ENCODE measurements at places on chromosomes 1 and 21.

- no peak for DNase-seq
These were observed 30.9 kb downstream of the ERG start for GRCh38 chr21:38467374-38467773.

- DNase-seq: no peak
These were observed 283.6 kb downstream of the NPHP4 start for GRCh38 chr1:5708346-5709245.

DNA sequence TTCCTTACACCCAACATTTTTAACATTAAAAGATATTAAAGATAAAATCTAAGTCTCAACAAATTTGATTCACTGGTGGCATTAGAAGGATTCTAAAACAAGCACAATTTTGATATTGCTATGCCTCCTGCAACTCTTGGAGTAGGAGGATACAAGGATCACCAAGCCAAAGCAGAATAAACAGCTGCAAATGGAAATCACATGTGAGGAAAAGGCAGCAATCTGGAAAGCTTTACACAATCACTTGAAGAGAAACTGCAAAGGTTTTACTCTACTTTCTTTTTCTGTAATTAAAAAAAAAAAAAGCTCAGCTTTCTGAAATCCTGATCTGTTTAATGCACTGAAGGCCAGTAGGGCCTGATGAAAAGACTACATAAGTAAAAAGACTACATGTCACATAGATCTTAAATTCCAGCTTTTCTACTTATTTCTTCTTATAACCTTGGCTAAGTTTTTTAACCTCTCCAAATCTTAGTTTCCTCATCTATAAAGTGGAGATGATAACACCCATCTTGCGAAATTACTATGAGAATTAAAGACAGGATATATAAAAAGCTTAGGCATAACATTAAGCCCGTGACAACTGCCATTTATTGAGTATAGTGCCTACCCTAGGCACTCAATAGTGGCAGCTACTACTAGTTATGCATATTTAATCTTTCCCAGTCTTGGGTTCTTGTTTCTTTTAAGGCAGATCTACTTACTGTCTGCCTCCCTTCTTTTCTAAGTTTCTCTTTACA lies 73.5 kb downstream of the EPS15 start:
- no peak for DNase-seq

DNA sequence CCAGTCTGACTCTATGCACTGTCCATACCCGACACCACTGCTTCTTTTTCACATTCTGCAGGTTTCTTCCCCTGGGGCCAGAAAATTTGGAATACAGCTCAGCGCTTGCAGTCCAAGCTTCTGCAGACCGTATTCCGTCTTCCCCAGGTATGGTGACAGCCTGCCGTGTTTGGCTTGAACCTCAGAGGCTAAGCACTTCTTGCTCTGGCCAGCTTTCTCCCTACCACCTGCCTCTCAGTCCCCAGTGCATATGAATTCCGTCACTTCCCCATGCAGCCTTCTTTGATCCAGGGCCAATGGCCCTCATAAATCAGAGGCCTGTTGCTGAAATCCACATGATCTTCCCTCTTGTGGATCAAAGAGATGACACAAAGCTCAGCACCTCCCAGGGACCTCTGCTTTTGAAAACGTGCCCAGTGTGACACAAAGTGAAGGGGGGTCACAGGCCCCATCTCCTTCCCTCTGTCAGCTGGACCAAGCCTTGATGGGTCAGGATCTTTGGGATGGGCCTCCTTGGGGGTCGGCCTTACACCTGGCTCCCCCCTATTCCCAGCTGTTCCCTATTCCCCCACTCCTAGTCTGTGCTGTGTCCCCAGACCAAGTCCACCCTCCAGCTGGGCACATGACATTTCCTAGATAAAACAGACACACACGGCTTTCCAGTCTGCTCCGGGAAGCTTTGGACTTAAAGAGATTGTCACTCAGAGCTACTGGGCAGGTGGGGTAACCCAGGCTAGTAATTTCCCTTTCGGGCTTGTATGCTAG lies 66.6 kb downstream of the HMGB4 start:
- DNase-seq: no peak

DNA sequence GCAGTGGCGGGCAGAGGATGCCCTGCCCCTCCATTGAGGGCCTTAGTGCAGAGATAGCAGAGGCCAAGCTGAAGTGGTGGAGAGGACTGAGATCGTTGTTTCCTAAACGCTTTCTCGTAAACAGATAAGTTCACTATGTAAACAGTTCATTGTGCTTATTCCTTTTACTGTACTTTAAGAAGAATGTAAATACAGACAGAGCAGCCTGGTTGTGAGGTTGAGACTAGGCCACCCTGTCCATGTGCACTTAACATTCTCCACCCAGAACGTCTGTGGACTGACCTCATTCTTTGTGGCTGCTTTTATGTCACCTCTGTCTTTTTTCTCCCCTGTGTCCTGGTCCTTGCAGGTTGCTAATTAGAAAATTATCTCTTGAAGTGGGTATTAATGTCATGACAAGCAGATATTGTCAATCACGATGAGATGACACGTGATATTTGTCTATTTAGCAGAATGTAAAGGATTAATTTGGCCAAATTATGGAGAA lies 8.5 kb downstream of the CENPS start:
- no peak for DNase-seq

DNA sequence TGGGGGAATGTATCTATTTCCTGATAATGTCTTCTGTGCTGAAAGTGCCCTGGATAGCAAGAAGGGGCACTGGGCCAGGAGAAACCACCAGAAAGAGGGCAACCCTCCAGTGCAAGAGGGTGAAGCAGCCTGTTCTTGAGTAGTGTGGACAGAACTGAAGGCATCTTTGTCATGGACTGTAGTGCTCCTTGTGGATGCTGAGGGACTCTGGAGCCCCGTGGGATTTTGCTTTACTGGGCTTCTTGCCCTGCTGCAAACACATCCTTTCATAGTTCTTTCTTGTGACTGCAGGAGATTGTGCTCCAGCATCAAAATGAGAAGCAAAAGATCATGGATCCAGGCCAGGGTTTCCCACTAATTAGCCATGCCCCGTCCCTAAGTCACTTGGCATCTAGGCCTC lies 300.6 kb downstream of the ZNF326 start:
- DNase-seq: no peak

GRCh38 chr1:41683681-41684500 lies 199.4 kb upstream of the EDN2 start:
- peak; percentile 36 for DNase-seq

- peak; percentile 43 for DNase-seq
These were observed 577 bp downstream of the IKBKE start for GRCh38 chr1:206470692-206471414.

- no peak for DNase-seq
These were observed 59.1 kb downstream of the PLXNA2 start for GRCh38 chr1:208184966-208185654.

DNA sequence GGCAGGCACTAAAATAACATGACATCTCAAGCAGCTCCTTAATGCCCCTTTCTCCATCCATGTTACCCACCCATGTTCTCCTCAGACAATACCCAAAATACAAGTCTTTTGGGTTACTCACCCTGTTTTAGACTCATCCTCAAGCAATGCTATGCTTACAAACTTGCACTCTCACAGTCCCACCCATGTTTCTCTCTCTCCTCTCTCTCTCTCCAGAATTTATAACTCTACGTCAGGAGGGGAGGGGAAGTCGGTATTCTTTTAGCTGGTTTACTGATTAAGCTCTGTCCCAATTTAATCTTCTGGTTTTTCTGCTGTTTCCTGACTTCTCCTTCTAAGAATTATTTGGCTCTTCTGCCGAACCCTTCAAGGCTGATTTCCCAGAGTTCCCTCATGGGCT lies 98.0 kb upstream of the NR5A2 start:
- no peak for DNase-seq

- no peak for DNase-seq
These were observed 50.9 kb downstream of the ACBD6 start for GRCh38 chr1:180451504-180451903.

GRCh38 chr1:38061883-38062328 lies 15.3 kb upstream of the POU3F1 start:
- DNase-seq: no peak

- no peak for DNase-seq
These were observed 27.1 kb upstream of the ZC3H11B start for GRCh38 chr1:219639876-219640577.

DNA sequence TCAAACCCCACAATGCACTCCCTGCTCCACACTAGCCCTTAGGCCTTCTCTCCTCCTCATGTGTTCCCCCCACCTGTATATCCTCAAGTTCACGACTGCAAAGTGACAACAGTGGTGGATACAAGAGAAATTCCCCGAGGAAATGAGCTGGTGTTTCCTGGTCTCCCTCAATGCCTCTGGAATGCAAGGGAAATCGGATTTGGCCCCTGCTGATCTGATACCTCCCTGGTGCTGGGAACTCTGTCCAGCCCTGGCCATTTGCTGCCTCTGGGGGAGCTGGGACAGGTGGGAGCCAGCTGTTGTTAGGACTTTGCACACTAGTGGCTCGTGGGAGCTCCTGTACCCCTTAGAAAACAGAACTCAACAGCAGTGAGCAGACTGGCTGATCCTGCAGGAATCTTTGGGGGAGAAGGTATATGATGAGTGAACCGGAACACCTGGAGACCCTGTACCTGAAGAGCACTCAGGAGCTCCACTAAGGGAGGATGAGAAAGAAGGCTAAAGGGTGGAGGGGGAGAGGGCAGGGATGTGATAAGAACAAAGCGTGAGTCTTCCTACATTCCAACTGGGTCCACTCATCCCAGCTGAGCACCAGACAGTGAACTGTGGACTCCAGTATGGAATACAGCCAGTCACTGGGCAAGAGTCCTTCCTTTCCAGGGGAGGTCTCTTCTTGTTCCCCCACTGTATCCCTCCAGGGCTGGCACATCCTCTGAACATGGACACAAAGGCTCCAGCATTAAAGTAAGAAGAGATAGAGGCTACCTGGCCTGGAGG lies 69.3 kb downstream of the PLXNA2 start:
- DNase-seq: no peak

Data from stimulated activated CD4-positive, alpha-beta T cell treated with anti-CD3 and anti-CD28 coated beads, Interleukin-2, amount 100 ng/mL, for 24 hours (primary cell).